ENCODE measurements at places on chromosomes 11 and 22. TPM values are rescaled to one million over a fixed set of nuclear protein-coding genes. Genes with fewer than 3 reads are reported as not detected.

GRCh38 chr11:88310246-88310645 is 27.3 kb downstream of the CTSC start:
- DNase-seq, result no peak

GRCh38 chr22:23357053-23357452 is 176.7 kb downstream of the BCR start:
- no peak for DNase-seq

The ADSL gene
- total RNA-seq, result 160 TPM

- no peak for DNase-seq
These were observed 1.5 kb upstream of the SOX10 start for GRCh38 chr22:37985751-37986281.

- DNase-seq, result no peak
These were observed 18.2 kb downstream of the GNB1L start for GRCh38 chr22:19836512-19836911.

- DNase-seq, result no peak
These were observed 15.4 kb upstream of the TMPRSS13 start for GRCh38 chr11:117944554-117944953.

The SSH3 gene
- total RNA-seq, result 12.1 TPM

The SCUBE2 gene
- total RNA-seq, result not detected

GRCh38 chr22:31173386-31174145 is 13.6 kb downstream of the RNF185 start:
- DNase-seq, result no peak

DNA sequence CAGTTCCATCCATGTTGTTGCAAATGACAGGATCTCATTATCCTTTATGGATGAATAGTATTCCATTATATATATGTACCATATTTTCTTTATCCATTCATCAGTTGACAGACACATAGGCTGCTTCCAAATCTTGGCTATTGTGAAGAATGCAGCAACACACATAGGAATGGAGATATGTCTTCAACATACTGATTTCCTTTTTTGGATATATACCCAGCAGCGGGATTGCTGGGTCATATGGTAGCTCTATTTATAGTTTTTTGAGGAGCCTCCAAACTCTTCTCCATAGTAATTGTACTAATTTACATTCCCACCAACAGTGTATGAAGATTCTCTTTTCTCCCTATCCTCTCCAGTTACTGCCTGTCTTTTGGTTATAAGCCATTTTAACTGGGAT is 383.9 kb upstream of the CHORDC1 start:
- no peak for DNase-seq

GRCh38 chr22:48821346-48821690 is 1006.4 kb downstream of the BRD1 start:
- no peak for DNase-seq

The ACTN3 gene
- 0.07 TPM for total RNA-seq
